ENCODE measurements at places on chromosomes 4 and X.

DNA sequence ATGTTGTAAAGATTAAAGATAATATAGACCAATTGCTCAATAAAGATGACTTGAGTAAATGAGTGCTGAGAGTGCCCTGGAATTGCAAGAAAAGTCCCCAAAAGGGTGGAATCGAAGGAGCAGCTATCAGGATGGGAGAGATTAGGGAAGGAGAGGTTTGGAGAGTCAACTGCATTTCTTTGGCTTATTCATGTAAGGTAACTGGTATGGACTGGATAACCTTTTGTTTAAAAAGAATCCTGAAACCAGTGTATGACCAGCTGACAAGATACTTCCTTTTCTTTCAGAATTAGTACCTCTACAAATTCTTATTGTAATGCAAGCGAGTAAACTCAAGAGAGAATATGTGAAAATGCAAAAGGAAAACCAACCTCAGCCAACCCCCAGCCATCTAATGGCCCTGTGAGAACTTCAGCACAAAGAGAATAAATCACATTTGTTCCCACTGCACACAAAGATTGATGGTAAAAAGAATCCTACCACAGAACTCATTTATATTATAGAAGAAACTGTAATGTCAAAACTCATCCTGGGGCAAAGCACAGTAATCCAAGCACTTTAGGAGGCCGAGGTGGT lies 24.5 kb upstream of the SPP1 start:
- DNase-seq = no peak

DNA sequence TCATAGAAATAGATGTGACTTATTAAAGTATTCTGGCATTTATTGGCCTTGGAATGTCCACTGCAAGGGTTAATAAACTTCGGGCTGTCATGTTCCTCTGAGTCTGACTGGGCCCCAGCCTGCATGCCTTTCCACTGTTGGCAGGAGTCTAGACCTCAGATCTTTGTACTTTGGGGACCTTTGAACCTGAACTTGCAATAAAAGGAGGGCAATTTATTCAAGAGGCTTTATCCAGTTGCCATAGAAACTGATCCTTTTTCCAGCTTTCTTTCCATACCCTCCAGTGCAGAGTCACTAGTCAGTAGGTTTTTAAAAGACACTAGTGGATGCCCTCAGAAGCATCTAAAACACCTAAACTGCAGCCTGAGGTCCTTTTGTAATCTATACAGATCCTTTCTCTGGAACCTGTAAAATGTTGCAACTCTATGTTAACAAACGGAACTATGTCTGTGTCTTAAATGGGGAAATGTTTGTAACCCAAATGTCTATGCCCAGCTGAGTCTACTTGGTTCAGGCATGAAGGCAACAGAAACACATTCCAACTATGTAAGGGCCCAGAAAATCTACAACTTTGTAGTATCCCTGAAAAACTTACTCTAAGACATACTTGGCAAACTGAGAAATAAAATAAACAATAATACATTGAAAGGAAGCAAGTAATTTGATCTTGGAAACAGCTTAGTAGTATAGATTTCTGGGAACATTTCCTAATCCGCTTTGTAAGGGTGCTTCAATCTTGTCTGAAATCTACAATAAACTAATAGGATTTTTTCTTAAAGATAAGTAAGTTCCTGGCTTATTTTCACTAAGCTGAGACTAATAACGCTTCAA lies 41.5 kb downstream of the SOWAHB start:
- DNase-seq = peak; percentile 37

DNA sequence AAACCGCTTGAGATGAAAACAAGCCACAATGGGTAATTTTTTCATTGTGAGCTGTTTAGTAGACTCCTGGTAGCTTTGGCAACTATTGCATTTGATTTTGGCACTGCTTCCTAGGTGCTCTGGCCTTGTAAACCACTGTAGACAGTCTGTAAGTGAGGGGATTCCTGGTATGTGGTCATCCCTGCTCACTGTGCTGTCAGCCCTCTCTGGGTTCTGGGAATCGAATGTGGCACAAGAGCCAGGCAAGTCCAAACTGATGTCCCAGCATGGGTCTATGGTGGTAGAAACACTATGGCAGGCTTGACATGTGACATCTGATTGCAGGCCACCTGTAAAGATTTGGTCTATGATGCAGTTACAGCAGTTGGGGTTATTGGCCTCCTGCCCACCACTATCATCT lies 2.5 kb downstream of the USP51 start:
- DNase-seq = no peak

DNA sequence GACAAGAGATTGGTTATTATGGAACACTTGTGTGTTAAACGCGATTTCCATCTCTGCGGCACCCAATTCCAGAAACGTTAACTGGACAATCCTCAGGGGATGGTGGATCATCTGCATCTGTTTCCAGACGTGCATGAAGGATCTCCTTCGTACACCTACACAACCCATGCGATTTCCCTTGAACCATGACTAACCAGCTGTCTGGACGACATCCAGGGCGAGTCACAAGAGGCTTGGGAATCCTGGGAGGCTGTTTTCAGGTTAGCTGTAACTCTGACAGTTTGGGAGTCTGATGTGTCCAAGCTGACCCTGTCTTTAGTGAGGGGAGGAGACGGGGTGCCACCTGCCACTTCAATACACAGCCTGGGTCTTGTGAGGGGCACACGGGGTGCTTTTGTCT lies 84.5 kb downstream of the GATB start:
- DNase-seq = peak; percentile 77

DNA sequence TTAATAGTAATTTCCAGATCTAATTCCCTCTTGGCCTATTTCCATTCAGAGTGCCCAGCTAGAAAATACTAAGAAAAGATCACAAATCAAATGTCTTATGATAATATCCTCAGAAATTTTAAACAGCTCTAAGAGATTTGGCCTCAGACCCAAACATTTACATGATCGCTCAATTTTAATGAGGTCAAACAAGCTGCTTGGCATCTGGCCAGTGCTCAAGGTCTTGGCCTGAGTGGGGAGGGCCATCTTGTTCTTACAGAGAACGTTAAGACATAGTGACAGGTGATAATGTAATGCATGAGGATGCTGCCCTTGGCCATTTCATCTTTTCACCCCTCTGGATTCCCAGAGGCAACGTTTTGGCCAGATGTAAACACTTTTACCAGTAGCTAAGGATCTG lies 159.2 kb upstream of the SLC7A11 start:
- no peak for DNase-seq

DNA sequence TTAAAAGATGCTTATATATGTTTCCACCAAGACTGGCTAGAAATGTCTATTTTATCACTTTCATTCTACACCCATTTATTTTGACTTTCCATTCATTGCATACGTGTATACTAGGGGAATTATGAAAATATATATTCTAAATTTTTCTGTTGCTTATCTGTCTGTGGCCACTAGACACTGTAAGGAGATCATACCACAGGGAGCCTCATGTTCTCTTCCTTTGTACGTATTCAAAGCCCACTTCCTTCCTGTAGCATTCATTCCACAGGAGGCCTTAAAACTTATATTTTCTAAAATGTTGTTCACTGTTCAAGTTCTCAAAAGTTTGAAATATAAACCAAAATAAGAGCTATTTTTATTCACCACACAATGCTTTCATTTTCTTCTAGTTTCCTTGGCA lies 1848.9 kb upstream of the TENM3 start:
- no peak for DNase-seq

GRCh38 chrX:46185923-46186810 lies 359.1 kb downstream of the ZNF674 start:
- DNase-seq = no peak

- DNase-seq = no peak
These were observed 7.8 kb upstream of the TBC1D14 start for GRCh38 chr4:6901669-6902317.

- DNase-seq = peak; percentile 44
These were observed at the start of gene JADE3 for GRCh38 chrX:46912098-46912602. Gene JADE3 (plus strand): TSS chrX:46912421. CDS start chrX:46984895, 72,474 bp downstream.

DNA sequence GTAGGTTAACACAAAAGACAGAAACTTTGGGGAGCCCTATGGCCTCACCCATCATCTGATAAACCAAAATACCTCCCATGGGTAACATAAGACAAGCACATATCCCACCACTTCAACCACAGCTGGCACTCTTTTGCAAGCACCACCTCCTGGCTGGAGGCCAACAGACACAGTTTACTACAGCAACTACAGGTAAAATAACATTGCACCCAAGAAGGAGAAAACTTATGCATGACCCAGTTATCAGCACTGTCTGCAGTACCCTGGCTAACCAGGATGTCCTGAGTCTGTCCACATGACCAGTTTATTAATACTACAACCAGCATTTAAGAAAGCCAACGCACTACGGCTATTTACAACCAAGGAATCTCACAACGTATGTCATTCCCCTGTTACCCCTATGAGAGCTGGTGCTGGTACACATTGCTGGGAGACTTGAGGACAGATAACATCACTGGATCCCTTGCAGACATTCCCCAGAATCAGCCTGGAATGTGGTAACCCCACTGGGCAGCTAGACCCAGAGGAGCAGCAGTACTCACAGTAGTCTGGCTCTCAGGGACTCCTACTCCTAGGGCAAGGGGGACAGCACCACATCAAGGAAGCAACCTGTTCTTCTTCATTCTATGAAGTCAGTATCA lies 32.0 kb downstream of the ELF2 start:
- DNase-seq = peak; percentile 52

DNA sequence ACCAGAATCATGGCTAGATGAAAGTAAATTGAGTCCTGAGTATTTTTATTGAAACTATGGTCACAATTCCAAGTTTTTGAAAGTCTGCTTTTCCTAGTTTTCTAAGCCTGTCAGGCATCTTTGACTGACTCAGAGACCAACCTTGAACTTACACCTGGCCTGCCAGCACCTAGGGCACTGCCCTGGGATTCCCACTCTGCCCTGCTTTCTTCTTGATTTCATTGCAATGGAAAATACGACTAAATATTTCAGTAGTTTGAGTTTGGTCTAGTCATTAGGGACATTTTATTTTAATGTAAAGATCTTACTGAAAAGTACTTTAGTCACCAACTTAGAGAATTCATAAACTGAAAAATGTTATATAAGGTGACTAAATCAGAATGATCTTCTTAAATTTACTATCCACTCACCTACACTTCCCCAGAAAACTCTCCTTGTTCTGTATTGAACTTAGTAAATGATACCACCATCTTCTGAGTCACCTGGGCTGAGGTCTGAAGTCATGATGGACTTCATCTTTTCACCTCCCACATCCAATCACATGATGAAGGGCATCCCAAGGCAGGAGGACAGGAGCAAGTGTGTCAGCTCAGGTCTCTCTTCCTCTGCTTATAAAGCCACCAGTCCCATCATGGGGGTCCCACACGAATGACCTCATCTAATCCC lies 11.6 kb upstream of the PYURF start:
- DNase-seq = no peak

DNA sequence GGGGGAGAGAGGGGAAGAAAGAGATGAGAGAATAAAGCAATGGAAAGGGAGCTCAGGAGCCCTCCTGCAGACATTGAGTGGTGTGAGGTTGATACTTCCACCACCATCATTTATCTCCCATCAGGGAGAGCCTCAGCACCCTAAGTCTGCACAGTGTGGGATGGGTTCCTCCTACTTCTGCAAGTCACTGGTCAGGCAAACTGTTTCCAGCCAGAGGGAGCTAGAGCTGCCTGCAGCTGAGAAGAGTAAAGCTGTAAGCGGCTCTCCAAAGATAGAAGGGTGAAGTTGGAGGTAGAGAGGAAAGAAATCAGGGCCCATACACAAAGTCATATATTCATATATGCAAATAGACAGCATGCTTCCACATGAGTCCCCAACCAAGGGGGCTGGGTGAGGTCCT lies 21.9 kb upstream of the ZNF81 start:
- no peak for DNase-seq

GRCh38 chr4:6912441-6912840 lies 2.8 kb downstream of the TBC1D14 start:
- no peak for DNase-seq

DNA sequence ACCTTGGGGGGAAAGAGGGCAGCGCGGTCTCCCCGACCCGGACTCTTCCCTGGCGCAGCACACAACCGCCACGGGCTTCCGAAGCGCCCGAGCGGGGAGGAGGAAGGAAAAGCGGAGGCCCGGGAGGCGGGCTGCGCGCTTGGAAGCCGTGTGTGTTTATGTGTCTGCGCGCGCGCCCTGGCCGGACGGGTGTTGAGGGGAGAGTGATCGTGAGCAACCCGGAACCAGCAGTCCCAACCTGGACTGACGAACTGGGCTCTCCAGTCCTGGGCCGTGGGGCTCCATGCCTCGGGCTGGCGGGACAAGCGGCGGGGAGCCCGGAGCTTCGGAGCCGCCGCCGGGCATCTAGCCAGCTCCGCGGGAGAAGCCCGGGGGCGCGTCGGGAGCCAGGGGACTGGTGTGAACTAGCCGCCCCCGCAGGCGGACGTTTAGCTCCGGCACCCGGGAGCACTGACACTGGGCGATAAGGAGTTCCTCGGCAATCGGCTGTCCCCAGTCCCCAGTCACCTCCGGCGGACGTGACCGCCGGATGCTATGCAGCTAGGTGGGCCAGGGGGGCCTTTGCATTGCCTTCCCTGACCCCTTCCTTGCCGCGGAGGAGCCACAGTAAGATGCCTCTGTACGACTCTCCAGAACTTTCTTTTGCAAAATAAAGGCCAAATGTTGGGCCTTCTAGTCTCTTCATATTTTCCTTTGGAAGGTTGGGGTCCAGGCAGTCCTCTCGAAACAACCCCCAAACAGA lies 74.8 kb upstream of the BCOR start:
- no peak for DNase-seq

GRCh38 chr4:123676890-123677229 lies 280.3 kb downstream of the SPRY1 start:
- no peak for DNase-seq

GRCh38 chrX:19695884-19696283 lies 180.6 kb upstream of the MAP3K15 start:
- no peak for DNase-seq

DNA sequence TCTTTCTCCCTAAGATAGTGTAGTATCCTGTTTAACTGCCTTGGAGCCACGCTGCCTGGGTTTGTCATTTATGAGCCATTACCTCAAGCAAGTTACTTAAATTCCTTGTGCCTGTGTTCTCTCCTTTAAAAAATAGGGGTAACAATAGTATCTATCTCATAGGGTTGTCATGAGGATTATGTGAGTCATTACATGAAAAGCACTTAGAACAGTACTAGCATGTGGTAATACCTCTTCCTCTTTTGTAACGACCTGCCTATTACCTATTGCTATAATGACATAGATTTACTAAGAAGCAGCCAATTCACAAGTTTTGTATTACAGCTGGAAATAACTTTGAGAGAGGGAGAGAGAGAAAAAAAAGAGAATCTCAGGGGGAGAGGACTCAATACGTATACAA lies 834.7 kb downstream of the RAPGEF2 start:
- no peak for DNase-seq

DNA sequence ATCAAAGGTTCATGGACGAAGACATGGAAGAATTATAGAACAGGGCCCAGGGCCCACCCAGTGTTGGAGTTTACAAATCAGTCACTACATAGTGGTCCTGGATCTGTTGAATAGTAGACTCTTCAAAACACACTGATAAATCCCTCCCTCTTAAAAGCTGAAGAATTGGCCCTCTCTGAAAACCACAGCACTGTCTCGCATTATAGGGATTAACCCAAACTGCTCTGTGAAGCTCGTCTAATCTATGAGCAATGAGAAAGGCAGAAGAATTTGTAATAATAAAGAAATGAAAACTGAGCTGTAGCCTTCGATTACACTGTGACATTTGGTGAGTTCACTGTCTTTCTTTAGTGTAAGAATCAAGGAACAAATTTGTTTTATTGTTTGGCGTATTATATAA lies 92.5 kb upstream of the ZFP42 start:
- no peak for DNase-seq

GRCh38 chrX:45602151-45602550 lies 401.5 kb upstream of the DIPK2B start:
- no peak for DNase-seq
